ENCODE measurements at places on chromosomes 1 and 21.

GRCh38 chr1:52296345-52296744, 69.7 kb downstream of the CC2D1B start:
- DNase-seq, result no peak

DNA sequence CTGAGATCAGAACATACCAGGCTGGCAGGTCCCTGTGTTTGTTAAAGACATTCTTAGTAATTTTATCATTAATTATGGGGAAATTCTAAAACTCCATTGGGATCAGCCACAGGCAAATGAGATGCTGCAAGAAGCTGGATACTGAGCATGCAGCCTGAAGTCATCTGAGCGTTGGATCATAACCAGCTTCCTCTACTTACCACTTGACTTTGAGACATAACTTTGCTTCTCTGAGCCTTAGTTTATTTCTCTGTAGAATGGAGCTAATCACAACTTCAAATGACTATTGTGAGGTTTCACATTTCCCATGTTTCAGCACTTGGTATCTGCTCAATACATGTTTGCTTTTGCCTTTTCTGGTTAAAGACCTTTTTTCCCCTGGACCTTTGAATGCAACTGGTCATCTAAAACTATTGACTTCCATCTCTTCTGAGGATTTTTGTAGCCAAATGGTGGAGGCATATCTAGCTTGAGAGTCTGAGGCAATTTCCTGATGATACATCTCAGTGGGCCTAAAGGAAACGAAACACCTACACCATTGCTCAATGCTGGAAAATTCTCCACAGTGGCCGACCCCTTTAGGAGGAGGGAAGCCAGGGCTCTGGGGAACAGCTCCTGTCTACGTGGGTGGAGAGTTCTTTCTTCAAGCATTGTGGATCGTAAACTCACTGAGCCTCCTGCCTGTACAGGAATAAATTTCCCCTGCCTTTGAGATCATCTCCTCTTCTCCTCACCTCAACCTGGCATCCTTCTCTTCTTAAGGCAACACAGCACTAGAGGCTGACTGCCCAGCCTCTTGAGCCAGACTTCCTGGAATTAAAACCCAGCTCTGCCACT, 109.1 kb upstream of the HOOK1 start:
- no peak for DNase-seq

DNA sequence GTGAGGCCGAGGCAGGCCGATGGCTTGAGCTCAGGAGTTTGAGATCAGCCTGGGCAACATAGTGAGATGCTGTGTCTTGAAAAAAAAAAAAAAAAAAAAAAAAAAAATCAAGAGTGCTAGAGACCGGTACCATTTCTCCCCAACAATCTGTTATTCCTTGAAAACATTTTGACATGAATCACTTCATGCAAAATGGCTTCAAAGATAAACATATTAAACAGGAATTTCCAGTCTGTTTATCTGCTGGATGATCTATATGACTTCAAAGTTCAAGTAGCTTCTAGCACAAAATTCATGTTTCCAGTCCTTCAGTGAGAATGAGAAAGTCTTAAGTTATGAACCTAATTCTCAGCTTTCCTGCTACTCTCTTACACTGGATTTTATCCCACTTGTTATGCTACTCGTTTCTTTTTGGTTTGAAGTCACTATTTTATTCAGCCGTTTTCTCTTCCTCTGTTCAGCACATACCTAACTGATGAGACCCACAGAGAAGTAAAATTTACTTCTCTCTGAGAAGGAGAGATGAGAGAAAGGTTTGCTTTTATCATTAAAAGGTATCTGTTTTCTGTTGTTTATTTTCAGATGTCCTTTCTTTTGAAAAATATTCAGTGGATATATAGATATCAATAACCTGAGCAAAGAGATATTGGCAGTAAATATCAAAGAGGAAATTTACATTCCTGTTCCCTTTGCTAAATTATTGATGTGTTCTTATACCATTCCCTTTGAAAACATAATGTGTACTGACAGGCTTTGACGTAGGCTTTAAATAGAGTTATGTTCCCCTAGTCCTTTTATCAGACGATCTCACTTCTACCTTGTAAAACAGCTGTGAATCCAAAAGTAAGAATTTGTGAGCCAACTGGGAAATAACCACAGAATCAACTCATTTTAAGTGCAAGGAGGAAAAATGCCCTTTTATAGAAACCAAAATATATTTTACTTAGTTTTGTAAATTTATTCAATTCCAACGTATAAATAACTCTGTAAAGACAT, 38.2 kb downstream of the CD46 start:
- no peak for DNase-seq

DNA sequence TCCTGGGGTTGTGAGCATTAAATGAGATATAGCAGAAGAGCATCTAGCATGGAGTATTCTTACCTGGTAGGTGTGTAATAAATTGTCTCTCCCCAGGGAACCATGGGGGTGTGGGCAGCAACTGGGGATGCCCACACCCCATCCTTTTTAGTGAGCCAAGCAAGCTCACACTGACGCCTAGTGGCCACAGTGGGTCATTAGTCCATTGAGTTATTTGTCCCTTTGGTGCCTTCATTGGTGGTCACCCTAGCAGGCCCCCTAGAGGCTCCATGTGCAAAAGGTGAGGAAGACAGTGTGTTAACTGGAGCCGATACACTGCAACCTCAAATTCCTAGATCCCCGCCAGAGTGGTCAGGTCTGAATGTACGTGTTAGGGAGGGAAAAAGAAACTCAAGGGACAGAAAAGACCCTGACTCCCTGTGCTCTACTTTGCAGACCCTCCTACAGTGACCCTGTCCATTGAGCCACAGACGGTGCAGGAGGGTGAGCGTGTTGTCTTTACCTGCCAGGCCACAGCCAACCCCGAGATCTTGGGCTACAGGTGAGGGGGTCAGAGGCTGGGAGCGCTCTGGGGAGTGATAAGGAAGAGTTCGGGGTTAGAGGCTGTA, 93.3 kb upstream of the CD1D start:
- DNase-seq, result no peak

- DNase-seq, result no peak
Observed at GRCh38 chr1:118821801-118822200, 166.3 kb downstream of the TBX15 start.

DNA sequence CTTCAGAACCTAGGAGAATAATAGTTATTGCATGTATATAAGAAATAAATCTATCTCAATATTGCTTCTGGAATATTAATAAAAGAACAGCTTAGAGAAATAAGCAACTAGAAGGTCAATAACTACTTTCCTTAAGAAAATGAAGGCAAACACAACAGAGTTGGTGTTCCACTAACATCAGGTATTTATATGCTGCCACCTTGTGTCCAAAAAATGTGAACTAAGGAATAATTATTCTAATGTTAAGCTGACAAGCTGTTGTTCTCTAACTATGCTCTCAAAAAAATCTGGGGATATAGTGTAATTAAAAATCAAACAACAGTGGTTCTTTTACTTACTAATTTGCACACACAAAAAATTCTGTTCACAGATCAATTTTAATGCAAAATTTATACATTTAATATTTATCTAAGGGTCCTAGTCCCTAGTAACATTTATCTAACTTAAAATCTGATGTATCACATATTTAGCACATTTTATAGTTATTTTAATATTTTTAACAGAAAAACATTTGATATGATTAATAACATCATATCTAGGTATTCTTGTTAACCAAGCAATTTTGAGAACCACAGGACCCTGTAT, 39.6 kb downstream of the UCHL5 start:
- DNase-seq, result no peak

- DNase-seq, result no peak
Observed at GRCh38 chr1:218401998-218402785, 57.1 kb downstream of the TGFB2 start.

GRCh38 chr1:201259476-201260235, 23.6 kb upstream of the PKP1 start:
- DNase-seq, result no peak

GRCh38 chr1:169563019-169563615, 23.2 kb downstream of the F5 start:
- DNase-seq, result no peak

GRCh38 chr1:244394826-244395765, 56.6 kb downstream of the ADSS2 start:
- no peak for DNase-seq

- no peak for DNase-seq
Observed at GRCh38 chr1:203353486-203353885, 2.6 kb upstream of the FMOD start.

DNA sequence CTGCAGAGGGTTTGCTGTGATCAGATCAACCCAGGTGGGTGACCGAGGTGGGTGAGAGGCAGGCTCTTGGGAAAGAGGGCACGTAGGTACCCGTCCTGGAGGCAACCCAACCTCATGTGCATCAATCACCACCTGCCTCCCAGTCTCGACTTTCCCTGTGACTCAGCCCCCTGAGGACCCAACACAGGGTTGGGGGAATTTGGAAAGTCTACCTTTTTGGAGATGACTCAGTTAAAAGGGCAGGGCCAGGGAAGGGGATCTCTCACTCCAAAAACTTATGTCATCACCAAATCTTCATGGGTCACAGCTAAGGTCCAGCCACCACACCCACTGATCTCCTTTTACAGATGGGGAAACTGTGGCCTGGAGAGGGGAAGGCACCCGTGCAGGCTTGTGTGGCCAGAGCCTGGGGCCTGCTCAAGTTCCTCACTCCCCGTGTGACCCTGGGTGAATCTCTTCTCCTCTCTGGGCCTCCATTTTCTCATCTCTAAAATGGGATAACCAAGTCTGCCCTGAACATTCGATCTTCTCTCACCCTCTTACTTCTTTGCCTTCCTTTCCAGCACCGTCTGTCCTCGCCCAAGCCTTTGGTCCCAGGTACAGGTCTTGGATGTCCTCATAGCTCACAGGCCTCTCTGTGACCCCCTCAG, 34.6 kb upstream of the WNT4 start:
- peak; percentile 5 for DNase-seq

DNA sequence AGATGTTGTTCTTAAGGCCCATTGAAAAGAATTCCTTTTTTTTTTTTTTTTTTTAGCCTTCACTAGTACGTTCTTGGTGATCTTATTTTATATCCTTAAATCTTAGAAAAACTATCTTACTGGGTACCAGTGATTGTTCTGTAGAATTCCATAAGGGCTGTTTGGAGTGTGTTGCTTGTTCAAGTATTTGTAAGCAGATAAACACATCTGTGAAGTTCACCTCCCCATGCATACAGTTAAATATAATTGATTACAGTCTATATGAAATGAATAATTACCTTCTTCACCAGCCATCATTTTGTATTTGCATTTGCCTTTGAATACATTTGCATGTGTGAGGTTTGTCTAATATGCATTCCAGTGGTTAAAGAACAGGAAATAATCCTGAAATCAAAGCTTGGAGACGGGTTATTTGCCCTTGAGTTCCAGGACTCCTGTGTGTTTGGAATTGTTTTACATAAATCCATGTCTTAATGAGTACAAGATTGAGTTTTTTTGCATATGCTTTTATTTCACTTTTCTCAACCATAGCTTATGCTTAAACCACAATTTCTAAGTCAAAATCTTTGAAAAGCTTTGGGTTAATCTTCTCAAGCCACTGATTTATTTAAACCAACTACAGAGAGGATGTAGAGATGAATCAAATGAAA, 73.1 kb downstream of the VPS13D start:
- DNase-seq, result no peak

GRCh38 chr1:85317560-85317959, 41.1 kb upstream of the BCL10 start:
- no peak for DNase-seq

DNA sequence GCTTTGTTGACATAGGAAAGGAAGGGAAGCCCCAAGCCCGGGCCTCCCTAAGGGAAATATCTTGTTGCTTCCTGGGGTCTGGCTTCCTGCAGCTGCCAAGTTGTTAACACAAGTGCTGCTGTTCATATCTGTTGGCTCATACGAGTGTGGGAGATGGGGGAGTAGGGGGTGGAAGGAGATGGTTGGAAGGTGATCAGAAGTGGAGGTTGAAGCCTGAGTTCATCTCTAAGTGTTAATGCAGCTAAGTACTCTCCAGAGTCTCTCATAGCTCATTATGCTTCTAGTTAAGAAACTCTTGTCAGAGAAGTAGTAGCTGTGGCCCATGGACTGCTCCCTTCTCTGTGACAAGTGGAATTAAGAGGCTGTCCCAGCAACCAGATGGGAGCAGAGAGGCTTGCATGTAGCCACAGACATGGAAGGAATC, 319.2 kb upstream of the SPAG17 start:
- no peak for DNase-seq

- DNase-seq, result no peak
Observed at GRCh38 chr1:226589008-226589733, 40.6 kb downstream of the STUM start.

DNA sequence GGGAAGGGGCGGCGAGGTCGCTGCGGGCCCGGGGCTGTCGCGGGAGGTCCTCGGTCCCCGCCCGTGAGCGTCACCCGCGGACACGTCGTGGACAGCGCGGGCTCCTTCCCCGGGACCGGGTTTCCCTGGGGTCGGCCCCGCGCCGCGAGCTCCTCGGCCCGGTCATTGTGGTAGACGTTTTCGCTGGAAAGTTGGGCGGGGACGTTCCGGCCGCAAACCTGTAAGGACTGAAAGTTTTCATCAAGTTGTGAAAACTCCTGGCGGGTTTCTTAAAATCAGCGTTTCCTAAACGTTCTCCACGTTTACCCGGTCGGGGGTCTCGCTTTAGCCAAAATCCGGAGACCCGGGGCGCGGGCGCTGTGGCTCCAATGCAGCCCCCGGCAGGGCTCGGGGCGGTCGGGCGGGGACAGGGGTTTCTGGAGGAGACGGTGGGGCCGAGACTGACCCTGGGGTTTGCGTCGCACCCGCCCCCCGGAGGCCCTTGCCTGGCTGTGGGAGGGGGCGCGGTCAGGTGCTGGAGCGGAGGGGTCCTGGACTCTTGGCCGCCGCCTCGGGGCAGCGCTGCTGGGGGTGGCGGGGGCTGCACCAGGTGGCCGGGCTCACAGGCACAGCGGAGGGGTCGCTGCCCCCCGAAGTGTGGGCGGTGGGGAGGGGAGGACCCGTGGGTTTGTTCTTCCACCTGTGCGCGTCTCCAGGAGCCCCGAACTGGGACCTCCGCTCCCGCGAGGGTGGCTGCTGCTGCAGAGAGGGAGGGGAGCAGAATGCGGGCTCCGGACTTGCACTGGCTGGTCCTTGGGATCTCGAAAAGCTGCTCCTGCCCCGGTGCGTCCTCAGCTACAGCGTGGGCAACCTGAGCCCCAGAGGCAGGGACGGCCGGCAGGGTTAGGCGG, 827 bp downstream of the PRKCZ start:
- no peak for DNase-seq

- no peak for DNase-seq
Observed at GRCh38 chr1:226699166-226699565, 39.9 kb downstream of the ITPKB start.

DNA sequence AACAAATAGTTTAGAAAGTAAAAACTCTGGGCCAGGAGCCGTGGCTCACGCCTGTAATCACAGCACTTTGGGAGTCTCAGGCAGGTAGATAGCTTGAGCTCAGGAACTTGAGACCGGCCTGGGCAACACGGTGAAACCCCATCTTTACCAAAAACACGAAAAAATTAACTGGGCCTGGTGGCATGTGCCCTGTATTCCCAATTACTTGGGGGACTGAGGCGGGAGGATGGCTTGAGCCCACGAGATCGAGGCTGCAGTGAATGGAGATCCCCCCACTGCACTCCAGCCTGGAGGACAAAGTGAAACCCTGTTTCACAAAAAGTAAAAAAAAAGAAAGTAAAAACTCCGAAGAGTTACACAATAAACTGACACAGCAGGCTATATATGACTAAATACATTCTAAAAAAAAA, 10.6 kb downstream of the CEP170 start:
- DNase-seq, result no peak

All from stimulated activated CD4-positive, alpha-beta T cell treated with anti-CD3 and anti-CD28 coated beads, TNF-alpha, amount 100 ng/mL, for 1 hour (primary cell).